AG09319 (cell line): ENCODE measurements at places on chromosomes 7 and 10.

DNA sequence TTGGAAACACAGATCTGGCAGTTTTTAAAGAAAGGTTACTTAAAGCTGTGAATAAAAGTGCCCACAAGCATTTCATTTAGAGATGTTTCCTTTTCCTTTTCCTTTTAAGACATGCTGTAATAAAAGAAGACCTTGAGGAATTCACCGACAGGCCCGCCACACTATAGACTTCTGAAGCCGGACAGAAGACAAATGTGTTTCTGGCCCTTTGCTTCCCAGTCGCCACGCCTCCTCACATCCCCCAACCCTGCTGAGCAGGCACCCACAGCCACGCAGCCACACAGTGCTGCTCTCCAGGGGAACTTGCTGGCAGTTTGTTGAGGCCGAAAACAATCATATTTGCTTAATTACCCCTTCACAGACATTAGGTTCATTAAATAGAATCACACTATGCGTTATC is 83.4 kb downstream of the SLC25A13 start:
- DNase-seq = no peak

DNA sequence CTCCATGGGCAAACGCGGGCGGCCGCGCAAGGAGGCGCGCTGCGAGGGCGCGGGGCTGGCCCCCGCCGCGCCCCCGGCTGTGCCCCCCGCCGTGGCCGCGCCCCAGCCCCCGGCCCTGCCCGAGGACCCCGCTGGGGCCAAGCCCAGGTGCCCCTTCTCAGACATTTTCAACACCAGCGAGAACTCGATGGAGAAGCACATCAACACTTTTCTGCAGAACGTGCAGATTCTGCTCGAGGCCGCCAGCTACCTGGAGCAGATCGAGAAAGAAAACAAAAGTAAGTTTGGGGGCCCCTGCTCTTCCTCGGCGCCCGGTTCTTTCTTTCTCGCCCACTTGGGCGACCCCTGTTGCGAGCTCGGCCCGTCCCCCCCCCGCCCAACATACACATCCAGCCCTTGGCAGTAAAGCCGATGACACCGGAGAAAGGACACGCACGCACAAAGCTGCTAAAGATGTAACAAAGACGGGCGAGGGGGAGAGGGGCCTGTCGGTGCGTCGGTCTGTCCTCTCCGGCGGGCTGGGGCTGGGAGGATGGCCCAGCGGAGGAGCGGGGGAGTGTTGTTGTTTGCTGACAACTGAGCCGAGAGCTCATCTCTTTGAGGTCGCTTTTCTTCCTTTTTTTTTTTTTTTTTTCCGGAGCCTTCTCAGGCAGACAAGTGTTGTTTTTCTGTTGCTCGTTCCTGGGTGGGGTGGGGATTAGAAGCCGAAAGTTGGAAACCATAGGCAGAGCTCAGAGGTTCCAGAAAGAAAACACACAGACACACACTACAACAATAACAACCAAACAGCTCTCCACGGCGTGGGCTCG is 604 bp downstream of the MXI1 start:
- DNase-seq = no peak

DNA sequence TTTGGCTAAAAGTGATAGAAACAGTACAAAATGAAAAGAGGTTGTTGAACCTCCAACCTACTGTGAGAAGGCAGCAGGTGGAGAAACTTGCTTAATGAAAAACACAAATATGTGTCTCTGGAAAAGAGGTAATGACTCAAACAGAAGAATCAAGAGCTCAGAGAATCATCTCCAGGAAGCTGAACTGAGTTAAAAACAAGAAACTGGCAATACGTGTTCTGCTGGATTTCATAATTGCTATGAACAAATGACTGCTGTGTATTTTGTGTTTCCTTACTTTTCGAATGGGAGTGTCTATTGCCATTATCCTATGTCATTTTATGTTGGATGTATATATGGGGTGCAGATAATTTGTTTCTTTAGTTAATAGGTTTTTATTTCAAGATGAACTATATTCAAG is 401.1 kb downstream of the DGKB start:
- DNase-seq = no peak

DNA sequence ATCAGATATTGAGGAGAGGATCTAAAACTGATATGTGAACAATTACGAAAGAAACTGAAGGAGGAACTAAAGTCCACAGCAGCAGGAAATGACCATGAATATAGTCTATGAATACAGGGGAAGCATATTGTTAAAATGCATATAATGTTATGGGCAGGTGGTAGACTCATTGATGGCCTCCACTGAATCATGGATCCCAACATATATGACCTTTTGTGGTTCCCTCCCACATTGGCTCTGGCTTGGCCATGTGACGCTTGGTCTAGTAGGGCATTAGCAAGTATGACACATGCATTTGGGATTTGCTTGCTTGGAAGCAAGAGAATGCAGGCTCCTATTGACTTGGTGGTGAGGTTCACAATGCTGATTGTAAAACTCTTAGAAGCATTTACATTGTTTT is 55.2 kb upstream of the RAB18 start:
- no peak for DNase-seq

DNA sequence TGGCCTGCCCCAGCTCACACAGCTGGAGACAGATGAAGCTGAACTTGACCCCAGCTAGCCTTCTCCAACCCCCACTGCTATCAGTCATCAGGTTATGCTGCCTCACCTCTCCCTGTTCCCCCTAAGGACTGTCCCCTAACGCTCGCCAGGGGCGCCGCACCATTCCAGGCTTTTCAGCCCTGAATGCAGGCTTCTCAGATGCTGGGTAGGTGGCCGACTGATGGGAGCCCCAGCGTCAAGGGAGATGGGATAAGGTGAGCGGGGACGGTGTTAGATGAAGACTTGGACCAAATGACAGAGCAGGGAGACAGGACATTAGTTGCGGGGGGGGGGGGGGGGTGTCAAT is 15.8 kb upstream of the OPALIN start:
- DNase-seq = no peak

GRCh38 chr10:104321725-104322415 is 16.4 kb downstream of the ITPRIP start:
- DNase-seq = no peak

DNA sequence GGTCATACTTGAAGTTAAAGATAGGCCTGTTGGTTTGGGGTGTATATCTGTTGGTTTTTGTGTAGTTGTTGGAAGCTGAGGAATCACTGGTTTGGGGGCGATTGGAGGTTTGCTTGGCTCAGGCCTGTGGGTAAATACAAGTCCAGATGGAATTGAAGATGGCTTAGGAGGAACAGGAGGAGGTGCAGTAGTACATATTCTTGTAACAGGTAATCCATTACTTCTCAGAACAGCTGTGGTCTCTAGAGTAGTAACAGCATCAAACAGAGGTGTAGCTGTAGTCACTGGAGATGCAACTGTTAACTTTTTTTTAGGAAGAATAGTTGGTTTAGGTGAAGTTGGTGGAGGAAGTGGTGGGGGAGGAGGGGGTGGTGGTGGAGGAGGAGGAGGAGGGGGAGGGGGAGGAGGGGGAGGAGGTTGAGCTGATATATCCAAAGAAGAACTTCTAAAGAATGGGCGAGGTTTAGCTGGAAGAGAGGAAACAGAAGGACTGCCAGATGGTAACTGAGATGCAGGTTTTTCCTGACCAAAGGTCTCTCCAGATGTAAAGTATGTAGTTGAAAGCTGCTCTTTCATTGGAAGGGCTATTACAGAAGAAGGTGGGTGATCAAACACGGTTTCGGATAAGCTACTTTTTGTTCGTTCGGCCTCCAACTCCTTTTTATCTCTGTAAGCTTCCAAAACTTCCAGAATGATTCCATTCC is 209.2 kb downstream of the PCLO start:
- no peak for DNase-seq

- DNase-seq = no peak
These were observed 114.2 kb downstream of the ZMIZ1 start for GRCh38 chr10:79182781-79183467.

DNA sequence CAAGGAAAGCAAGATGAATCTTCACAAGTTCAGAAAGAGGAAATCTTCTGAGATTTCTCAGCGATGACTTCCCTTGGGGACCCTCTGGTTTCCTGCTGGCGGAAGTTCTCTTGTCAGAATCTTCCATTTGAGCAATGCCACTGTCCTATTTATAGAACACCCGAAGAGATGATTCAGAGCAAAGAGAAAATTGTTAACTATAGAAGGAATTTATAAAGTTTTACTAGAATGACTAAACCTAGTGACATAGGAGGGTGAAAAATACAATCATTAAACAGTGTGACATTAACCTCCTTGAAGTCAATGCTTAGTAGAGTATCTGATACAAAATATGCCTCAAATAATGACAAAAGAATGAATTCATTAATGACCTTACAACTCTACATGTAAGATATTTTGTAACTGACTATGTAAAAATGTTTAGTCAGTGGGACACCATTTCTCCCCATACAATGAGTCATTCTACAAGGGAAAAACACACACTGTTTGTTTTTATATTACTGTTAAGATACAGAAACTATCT is 206.5 kb upstream of the CNTNAP2 start:
- DNase-seq = no peak

- no peak for DNase-seq
These were observed 402.9 kb downstream of the PHF14 start for GRCh38 chr7:11376529-11376928.

GRCh38 chr7:38070718-38071117 is 107.3 kb upstream of the STARD3NL start:
- no peak for DNase-seq

- DNase-seq = no peak
These were observed 149.5 kb upstream of the MINDY3 start for GRCh38 chr10:16009785-16010184.

- DNase-seq = peak; percentile 88
These were observed at the start of gene TRIP6 for GRCh38 chr7:100867040-100867775. TRIP6 (plus strand) TSS chr7:100867387; CDS start chr7:100867498, 111 bp downstream.

DNA sequence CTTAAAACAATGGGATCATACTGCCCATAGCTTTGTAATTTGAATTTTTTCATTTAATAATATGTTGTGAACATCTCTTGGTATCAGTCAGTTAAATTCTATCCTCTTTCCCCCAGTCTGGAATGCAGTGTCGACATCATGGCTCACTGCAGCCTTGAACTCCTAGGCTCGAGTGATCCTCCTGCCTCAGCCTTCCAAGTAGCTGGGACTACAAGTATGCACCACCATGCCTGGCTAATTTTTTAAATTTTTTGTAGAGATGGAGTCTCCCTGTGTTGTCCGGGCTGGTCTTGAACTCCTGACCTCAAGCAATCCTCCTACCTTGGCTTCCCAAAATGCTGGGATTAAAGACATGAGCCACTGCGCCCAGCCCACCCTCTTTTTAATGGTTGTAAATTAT is 34.6 kb downstream of the MPLKIP start:
- no peak for DNase-seq

DNA sequence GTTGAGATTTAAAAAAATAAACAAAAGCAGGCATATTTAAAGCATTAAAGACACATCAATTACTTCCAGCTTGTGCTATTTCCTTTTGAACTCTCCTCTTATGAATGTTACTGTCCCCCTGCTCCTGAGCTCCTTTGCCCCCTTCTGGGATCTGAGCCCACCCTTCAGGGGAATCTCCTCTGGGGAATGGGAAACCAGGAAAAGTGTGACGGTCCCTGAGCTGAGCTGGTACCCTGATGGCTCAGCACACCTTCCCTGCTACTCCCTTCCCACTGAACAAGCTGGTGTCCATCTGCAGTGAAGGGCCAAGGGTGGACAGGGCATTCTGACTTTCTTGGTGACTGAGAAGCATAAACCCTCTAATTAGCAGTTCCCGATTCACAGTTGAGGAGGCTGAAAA is 356.3 kb downstream of the PTEN start:
- DNase-seq = no peak

DNA sequence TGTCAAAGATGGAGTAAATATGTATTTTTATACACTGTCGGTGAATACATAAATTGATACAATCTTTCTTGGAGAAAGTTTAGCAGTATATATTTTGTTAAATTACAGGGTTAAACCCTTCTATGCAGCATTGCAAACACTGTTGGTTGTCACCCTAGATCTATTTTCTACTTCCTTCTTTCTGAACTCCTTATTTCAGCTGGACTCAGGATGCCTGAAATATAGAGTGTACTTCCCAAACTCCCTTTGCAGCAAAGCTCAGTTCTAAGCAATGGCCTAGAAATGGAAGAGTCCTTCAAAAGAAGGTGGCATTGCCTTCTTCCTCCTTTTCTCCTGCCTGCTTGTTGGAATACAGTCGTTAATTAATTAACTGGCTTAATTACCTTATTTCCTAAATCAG is 20.6 kb downstream of the CUBN start:
- DNase-seq = no peak

DNA sequence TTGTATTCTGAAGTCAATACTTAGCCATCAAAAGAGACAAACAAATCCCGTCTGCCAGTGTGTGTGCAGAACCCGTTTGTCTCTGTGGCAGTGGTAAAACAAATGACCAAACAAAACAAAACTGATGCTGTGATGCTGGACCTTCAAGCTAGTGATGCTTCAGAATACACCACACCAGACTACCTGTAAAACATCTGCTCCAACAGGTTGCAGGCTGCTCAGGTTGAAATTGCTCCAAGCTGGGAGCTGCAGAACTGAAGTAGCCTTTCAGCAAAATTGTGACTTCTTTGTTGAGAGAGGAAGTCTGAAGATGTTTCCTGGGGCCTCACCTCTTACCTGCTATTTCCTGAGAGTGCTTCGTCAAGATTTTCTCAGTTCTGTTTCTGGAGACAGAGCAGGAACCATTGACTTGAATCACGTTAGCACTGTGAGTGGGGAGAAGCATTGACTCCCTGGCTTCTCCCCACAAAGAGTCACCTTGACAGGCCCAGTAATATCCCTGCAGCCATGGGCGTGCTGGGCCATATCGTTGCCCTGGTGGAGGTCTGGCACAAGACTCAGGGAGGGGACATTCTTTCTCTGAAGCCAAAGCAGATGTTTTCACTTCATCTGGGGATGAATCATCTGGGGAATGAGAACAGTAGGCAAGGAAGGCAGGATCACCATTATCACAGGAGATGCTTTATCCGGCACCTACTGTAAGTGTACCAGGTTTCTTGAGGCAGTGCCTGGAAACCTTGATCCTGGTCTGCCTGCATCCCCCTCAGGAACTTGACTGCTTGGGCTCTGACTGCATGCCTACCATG is 80.2 kb downstream of the RBM20 start:
- no peak for DNase-seq

- DNase-seq = peak; percentile 3
These were observed 48.0 kb downstream of the BRAF start for GRCh38 chr7:140876519-140877248.

- no peak for DNase-seq
These were observed 109.4 kb downstream of the FAM107B start for GRCh38 chr10:14665304-14665703.

GRCh38 chr10:34446049-34446448 is 369.0 kb downstream of the PARD3 start:
- no peak for DNase-seq
